ENCODE measurements at places on chromosomes 16 and 17.

DNA sequence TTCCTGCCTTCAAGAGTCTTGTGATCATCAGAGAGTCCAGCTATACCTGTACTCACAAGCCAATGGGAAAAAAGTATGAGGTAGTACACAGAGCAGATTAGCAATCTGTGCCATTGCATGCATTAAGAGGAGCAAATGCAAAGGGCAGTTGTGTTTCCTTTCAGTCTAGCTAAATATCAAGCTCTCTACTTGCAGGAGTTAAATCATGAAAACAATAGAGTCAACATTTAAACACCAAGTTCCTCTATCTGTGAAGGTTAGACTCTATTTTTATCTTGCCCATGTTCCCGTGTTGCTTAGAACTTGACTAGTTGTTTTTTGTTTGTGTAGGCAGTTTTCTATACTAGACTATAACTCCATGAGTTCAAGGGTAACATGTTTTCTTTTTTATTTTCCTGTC lies 4.7 kb upstream of the FAM20A start:
- no peak for DNase-seq

GRCh38 chr17:68719431-68719830 lies 118.3 kb upstream of the FAM20A start:
- DNase-seq, result no peak

- DNase-seq, result no peak
These were observed 44.2 kb downstream of the HELZ start for GRCh38 chr17:67200727-67201301.

GRCh38 chr17:14875557-14876412 lies 389.3 kb downstream of the PMP22 start:
- no peak for DNase-seq

DNA sequence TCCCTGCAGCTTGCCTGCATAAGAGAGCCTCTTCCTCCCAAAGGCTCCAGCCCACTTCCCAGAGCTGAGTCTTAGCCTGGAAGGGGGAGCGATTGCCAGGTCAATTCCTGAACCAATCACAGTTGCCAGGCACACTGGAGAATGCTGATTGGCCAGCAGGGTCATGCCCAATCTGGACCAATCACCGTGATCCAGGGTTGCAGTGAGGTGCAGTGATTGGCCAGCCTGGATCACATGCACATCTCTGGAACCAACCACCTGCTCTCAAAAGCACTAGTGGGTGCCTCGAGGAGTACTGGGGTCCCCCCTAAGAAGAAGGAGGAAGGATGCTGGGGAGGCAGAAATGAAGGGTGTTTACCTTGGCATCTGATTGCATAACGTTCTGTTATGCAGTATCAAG lies 18.4 kb downstream of the NAGPA start:
- no peak for DNase-seq

- peak; percentile 60 for DNase-seq
These were observed 586 bp downstream of the UBALD2 start for GRCh38 chr17:76265624-76266243.

GRCh38 chr17:49633250-49633649 lies 44.6 kb downstream of the SPOP start:
- no peak for DNase-seq

- no peak for DNase-seq
These were observed 3.2 kb downstream of the NLGN2 start for GRCh38 chr17:7410634-7411426.

DNA sequence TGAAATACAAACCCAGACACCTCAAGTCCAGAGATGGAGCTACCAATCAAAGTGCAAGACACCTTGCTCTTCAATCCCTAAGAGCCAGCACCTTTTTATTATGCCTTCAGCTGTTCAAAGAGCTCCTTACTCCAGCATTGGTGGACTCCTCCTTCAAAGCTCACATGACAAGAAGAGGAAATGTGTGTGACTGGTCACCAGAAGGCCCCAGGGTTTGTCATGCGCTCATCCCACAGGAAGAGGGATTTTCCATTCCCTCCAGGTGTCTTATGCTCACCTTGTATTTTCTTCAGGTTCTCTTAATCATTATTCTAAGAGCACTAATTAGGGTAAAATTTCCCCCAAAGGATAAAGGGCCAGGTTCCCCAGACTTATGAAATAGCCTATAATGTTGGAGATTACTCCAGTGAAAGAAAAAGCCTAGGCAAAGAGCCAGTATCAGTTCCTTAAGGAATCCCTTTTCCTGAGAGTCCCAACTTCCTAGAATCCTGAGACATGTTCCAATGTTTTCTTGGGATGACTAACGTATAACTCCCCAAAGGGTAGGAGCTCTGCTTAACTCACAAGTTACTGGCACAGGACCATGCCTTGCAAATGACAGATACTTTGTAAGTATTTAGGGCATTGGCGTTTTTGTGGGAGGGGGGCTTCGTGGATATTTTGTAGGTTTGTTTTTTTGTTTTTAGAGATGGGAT lies 56.9 kb upstream of the SOX9 start:
- no peak for DNase-seq

DNA sequence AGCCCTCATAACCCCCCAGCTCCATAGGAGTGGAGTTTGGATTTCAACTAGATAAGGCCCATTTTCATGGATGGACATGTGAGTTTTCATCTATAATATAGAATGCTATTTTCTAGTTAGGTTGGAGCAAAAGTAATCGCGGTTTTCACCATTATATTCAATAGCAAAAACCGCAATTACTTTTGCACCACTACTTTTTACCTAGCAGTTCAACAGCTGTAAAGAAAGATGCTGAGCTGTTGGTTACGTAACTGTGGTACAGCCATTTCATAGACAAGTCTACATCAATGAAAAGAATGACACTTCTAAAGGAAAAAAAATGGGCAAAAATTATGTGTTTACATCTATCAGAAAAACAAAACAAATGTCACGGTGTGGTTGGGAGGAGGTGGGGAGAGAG lies 507.7 kb downstream of the MAF start:
- no peak for DNase-seq

- no peak for DNase-seq
These were observed 23.4 kb downstream of the MYH13 start for GRCh38 chr17:10349403-10349802.

GRCh38 chr16:74583926-74584666 lies 22.8 kb downstream of the GLG1 start:
- DNase-seq, result no peak

GRCh38 chr17:4362141-4362540 lies 4.3 kb downstream of the UBE2G1 start:
- peak; percentile 8 for DNase-seq

GRCh38 chr16:8158051-8158450 lies 432.3 kb downstream of the TMEM114 start:
- no peak for DNase-seq

DNA sequence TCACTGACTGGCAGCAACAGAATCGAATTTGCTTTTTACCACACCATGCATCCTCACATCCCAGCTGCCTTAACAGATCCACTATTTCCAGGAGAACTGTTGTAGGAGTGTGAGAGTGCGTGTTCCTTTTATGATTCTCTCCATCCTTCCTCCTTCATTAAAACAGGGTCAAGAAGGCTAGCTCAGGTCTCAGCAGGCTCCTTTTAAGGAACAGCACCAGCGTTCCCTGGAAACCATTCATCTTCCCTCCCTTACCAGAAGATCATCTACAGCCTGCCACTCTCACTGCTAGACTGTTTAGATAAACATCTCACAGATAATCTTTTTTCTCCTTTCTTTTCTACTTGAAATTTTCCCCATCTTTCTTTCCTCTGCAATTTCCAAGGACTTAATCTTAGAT lies 1531.9 kb upstream of the CDH8 start:
- no peak for DNase-seq

- DNase-seq, result no peak
These were observed 3.2 kb downstream of the DDX52 start for GRCh38 chr17:37640015-37640414.

DNA sequence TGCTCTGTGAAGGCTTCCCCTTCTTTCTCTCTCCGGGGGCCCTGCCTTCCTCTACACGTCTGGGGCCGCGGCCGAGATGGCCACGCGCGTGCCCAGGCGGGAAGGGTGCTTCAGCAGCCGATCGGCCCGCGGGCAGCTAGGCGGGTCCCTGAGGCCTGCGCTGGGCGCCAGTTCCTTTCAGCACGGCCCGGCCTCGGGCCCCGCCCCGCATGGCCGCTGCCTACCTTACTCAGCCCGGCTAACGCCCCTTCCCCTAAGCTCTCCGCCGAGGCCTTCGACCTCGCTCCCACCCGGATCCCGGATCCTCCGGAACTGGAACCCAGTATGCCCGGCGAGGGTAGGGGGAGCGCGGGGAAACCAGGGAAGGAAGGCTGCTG lies 335 bp downstream of the TMEM11 start:
- DNase-seq, result peak; percentile 30

DNA sequence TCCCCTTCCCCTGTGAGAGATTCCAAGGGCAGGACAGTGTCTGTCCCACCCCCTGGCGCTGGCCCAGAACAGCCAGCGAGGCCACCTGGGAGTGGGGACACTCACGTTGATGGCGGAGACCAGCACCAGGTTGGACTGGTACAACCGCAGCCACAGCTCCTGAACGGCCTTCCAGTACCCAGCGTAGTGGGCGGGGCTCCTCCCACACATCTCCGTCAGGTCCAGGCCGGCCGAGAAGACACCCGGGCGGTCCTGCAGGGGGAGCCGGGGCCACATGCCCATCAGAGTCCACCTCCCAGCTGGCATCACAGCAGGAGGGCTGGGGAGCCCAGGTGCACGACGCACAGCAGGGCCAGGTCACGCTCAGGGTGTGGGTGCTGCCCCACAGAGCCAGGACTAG lies 7.1 kb downstream of the ECI1 start:
- no peak for DNase-seq

GRCh38 chr17:77425791-77426641 lies 285.2 kb downstream of the SEC14L1 start:
- no peak for DNase-seq

- no peak for DNase-seq
These were observed 896.8 kb downstream of the CDH11 start for GRCh38 chr16:64225036-64225435.

DNA sequence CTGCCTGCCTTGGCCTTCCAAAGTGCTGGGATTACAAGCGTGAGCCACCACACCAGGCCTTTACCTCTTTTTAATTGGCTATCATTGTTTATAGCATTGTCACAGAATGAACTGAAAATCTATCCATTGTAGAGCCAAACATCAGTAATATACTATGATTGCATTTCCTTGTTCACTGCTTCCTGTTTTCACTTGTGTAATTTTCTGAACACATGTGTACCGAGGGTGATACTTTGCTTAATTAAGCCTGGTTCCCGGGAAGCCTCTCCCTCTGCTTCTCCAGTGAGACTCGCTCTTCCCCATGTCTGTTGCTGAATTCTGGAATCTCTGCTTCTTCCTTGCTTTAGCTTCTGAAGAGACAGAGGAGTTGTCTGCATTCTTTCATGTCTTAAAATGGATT lies 33.1 kb downstream of the POLR3E start:
- no peak for DNase-seq

- no peak for DNase-seq
These were observed 3.5 kb upstream of the CDH13 start for GRCh38 chr16:82623241-82623640.

- DNase-seq, result no peak
These were observed 73.1 kb downstream of the WNT3 start for GRCh38 chr17:46745376-46745775.

GRCh38 chr16:74700116-74700437 lies 585 bp downstream of the MLKL start:
- peak; percentile 15 for DNase-seq

DNA sequence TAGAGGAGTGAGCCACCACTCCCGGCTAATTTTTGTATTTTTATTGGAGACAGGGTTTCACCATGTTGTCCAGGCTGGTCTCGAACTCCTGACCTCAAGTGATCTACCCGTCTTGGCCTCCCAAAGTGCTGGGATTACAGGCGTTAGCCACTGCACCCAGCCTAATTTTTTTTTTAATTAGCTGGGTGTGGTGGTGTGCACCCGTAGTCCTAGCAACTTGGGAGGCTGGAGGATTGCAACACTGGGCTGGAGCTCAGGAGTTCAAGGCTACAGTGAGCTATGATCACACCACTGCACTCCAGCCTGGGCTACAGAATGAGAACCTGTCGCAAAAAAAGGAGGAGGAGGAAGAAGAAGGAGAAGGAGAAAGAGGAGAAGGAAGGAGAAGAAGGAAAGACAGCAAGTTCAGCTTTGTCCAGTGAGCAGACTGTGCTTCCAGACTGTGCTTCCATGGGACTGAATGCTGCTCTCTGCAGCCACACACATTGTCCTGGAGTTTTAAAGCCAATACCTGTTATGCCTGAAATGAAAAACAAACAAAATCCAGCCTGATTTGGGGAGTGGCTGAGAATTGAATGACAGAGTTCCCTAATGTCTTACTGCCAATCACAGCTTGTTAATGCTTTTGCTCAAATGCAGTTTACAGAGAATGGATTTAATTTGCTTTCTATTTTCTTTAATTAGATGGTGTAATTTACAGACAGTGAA lies 2.8 kb upstream of the TNFRSF13B start:
- no peak for DNase-seq

GRCh38 chr17:7440834-7441195 lies 1.5 kb downstream of the FGF11 start:
- DNase-seq, result no peak

GRCh38 chr17:44110823-44111633 lies 12.4 kb downstream of the HDAC5 start:
- peak; percentile 53 for DNase-seq

GRCh38 chr16:1981398-1981836 lies at the start of gene NOXO1:
Gene NOXO1 (minus strand): TSS chr16:1981469. CDS start chr16:1981179, 290 bp downstream.
- DNase-seq, result no peak

DNA sequence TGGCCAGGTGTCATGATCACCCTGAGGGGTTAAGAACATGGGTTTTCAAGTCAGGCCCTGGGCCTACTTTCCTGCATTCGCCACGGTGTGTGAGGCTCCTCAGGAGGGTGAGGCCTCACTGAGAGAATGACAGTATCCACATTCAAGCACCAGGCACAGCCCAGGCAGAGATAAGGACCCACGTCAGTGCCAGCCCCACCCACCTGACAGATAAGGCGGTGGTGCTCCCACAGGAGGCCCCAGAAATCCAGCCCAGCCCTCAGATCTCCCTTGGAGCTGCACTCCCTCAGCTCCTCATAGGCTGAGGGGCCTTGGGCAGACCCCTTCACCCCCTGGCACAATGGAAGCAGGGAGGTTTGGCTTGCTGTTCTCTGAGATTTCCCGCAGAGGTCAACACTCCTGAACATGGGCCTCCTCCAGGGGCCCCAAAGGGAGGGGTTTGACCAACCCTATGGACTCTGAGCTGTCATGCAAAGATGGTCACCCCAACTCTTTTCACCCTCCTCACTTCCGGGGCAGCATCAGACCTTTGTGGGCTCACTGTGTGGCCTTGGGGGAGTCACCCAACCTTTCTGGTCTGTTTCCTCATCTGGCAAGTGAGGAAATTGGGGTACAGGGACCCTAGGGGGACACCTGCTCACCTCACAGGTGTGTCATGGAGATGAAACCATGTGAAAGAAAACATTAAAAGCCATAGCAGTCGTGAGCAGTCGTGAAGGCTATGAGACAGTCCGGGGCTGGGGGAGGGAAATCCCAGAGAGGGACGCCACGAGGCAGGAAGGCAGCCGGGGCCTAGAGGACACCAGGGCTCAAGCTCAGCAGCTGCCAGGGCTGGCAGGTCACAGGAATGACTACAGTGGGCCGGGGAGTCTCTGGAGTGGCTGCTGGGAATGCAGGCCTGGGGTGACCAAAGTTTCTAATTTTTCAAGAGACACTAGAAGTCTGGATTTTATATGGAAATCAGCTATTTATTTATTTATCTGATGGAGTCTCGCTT lies 15.4 kb downstream of the PLLP start:
- DNase-seq, result no peak

- no peak for DNase-seq
These were observed 9.0 kb upstream of the CRHR1 start for GRCh38 chr17:45775148-45775547.

Data from CD4-positive, alpha-beta T cell treated with Interleukin-1 beta for 1 hour (primary cell).